RCC 7860 (cell line): ENCODE measurements at places on chromosomes 2 and 18.

DNA sequence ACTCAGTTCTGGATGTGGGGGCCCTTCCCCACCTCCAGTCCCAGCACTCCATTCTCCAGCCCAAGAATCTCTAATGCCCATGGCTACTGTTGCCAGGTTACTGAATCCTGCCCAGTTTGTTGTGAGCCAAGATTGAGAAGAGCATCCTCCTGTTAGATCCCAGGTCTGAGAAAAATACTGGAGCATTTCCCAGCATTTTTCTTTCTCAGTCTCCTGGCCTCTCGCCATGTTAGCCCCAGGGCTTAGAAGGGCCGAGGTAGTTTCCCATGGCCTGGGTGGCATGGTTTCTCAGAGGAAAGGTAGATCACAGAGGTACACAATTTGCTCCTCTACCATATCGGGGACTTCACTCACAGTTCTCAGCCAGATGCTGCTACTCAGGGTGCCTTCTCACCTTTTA, 135.7 kb downstream of the OTX1 start:
- DNase-seq: no peak

DNA sequence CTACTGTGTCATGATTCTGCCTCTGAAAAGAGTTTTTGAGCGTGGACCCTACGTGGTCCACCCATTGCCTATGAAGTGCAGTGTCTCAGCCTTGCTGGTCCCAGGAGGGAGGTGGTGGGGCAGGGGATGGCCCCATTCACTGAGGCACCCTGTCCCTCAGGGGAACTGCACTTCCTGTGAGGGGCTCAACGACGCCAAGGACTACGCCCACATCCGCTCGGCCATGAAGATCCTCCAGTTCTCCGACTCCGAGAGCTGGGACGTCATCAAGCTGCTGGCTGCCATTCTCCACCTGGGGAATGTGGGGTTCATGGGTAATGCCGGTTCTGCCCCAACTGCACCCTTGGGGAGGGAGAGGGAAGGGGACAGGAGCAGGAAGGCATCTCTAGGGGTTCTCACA, 42.5 kb downstream of the MYO7B start:
- no peak for DNase-seq

GRCh38 chr2:108612153-108612513, 77.9 kb downstream of the LIMS1 start:
- DNase-seq: no peak

DNA sequence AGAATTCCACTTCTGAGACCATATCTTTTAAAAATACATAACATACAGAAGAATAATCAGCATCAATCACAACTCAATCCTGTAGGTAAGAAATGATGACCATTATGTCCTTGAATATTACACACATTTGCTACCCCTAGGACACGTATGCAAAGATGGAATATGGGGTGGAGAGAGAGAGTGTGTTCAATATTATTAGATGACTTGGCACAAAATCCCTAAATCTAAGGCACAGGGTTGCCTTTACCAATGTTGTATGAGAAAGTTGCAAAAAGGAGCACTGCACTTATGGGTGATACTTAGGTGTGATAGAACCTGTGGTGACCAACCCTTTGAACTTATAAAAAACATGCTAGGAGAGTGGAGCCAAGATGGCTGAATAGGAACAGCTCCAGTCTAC, 326.2 kb upstream of the FSHR start:
- no peak for DNase-seq

DNA sequence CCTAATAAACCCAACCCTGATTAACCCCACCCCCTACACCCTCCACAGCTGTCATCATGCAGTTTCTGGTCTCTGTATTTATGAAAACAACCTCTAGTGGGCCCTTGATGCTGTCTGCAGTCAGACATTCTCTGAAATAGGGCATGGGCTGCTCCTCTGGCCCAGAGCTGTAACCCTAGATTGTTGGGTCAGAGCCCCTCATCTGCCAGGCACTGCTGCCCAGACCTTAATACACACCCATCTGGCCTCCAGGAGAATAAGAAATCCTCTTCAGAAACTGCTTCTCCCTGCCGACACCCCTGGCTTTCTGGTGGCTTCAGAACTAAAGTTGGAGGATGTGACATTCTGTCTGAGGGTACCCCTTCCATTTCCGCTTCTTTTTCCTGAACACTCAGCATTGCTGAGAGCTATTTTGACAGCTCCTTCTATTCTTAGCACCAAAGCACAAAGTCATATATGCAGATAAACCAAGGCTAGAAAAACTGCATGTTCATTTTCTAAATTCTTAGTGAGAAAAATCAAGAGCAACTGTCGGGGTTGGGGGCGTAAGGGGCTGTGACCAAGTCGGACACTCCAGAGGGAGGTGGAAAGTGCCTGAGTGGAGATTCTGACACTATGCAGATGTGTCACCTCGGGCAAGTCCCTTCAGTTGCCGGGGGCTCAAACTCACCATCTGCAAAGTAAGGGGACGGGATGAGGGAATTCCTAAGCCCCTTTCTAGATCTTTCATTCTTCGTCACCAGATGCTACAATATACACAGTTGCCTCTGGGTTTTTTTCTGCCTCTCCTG, 28.7 kb downstream of the SRSF7 start:
- no peak for DNase-seq

DNA sequence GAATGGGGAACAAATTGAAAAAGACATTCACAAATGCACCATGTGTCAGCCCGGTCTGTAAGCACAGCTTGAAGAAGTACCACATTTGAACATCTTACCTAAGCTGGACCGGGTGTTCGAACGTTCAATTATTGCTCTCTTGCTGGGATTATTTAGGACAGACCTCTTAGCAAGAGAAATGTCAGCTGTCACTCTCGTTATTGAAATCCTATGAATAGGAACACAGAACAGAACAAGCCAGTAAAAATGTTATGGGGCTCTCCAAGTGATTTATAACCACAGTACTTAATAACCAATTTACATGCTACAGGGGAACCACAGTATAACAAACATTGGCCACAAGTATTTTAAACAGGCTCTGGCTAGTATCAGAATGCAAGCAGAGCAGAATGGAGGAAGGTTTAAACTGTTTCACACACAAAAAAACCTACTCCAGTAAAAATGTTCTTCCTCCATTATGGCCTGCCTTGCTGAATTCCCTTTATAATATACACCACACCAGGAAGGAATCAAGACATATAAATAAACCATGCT, 32.5 kb upstream of the ARL5A start:
- DNase-seq: no peak

DNA sequence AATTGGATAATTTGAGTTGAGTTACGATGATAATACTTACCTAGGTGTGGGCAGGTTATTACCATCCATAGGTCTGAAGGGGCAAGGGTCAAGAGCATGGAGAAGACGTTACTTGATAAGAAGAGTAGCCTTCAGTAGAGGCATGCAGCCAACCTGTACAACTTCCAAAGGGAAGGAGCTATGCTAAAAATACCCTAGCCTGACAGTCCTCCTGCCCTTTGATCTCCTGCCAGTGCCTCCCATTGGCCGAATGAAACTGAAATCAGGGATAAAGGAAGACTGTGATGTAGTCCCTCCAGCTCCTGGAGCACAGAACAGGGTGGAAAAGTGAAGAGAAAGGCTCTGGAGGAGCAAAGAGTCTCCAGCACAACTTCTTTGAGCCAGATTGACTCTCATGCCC, 487.4 kb downstream of the ADCYAP1 start:
- no peak for DNase-seq

- DNase-seq: no peak
Observed at GRCh38 chr2:28471214-28471613, 24.6 kb upstream of the PLB1 start.

DNA sequence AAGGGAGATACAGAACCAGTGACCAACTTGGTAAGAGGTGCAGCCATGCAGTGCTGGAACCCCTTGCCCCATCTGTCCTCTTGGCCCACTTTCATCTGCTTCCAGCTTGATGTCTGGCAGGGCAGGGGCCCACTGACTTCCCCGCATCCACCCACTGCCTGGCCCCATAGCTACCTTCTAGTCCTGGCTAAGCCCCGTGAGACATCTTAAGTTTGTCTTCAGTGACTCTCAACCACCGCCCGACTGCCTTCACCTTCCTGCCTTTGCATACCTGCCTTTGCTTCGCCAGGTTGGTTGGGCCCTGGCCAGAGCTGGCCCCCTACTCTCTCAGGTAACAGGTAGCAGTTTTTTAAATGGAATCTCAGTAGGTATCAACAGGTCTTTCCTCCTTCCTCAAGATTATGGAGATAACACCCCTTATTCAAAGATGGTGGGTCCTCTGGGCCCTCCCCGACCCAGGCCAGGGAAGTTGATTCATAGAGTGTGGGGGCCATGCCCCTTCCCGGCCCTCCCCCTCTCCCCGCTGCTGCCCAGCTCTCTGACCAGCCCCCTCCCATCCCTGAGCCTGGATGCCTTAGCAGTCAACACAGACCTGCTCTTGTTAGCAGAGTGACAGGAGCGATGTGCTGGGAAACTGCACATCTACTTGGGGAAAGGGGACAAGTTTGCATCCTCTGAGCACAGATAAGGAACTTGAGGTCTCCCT, 2.8 kb downstream of the ARID5A start:
- no peak for DNase-seq

DNA sequence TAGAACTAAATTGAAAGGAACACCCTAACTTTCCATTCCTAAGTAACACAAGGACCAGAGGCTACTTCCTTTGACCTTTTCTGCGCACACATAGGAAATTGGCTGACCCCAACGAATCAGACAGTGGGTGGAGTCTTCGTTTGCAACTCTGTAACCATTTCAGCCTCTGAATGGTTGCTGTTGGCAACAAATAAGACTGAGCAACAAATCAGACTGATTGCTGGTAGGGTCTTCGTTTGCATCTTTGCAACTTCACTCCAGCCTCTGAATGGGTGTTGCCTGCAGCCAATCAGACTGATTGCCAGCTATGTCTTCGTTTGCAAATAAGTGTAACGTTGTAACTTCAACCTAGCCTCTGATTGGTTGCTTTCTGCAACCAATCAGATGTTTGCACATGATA, 34.6 kb downstream of the USP40 start:
- no peak for DNase-seq

- DNase-seq: no peak
Observed at GRCh38 chr2:150974864-150975263, 286.8 kb downstream of the RBM43 start.

GRCh38 chr2:3173031-3173430, 204.6 kb downstream of the EIPR1 start:
- no peak for DNase-seq

GRCh38 chr2:15050483-15050882, 418.0 kb downstream of the LRATD1 start:
- no peak for DNase-seq

GRCh38 chr2:186726938-186727337, 33.1 kb downstream of the FAM171B start:
- no peak for DNase-seq

DNA sequence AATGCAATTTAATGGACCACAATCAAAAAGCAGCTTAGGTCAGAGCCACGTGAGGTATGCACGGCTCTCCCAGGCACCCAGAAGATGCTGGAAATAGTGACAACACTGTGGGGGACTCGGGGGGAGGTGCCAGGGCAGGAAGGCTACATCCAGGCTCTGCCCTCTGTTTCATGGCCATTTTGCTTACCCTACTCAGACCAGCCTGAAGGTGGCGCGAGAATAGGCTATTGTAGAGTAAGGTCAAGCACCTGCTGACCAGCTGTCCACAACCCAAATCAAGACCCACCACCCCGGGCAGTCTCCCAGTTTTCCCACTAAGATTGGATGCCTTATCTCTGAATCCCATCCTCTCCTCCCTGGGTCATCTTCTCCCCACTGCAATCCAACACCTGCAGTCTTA, 115.7 kb downstream of the VIT start:
- DNase-seq: no peak

- DNase-seq: no peak
Observed at GRCh38 chr2:16931441-16931840, 265.8 kb upstream of the CYRIA start.

DNA sequence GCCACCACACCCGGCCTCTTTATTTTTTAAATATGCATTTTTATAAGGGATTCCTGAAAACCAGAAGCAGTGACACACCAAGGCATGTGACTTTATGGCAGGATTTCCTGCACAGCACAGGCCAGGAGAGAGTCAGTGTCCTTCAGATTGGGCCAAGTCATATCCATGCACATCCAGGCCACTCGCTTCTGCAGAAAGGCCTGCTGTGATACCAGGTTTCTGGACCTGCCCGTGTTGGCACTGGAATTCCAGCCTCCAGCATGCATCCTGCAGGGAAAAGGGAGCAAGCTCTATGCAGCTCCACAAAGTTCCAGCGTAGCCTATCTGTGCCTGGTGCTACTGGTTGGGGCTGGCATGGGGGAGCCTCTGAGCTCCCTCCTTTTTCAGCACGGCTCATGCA, 36.8 kb downstream of the MEX3C start:
- DNase-seq: no peak

- no peak for DNase-seq
Observed at GRCh38 chr2:230473378-230473777, 57.4 kb downstream of the SP100 start.

DNA sequence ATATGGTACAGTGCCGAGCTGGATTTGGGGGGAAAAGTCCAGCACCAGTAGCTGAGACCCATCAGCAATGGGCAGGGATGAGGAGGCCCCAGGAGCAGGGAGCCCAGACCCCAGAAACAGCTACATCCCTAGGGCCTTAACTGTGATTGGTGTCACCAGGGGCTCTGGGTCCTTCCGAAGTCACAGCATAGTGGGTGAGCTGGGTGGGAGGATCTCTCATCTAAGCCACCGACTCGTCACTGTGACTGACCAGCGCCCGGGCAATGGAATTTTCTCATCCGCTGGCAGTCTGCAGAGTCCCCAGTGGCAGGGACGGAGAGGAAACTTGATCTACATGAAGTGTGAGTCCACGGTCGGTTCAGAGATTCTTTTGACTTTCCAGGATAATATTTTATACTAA, 186.5 kb downstream of the SH3BP4 start:
- DNase-seq: no peak

DNA sequence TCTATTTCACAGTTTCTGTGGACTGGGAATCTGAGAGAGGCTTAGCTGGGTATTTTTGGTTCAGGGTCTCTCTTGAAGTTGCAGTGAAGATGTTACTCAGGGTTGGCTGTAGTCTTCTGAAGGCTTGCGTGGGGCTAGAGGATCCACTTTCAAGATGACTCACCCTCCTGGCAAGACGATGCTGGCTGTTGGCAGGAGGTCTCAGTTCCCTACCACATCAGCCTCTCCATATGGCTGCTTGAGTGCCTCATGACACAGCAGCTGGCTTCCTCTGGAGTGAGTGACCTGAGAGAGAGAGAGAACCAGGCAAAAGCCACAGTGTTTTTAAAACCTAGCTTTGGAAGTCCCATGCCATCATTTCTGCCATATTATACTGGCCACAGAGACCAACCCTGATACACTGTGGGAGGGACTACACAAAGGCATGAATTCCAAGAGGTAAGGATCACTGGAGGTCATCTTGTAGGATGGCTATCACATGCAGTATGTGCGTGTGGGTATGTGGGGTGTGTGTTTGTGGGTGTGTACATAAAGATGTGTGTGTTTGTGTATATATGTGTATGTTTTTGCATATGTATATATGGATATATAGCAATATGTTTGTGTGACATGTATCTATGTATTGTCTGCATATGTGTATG, 25.1 kb downstream of the DNPEP start:
- DNase-seq: peak; percentile 74

GRCh38 chr2:170354855-170355780, 177.2 kb downstream of the MYO3B start:
- no peak for DNase-seq
